ENCODE measurements at places on chromosomes 5 and 9. TPM values are rescaled to one million over a fixed set of nuclear protein-coding genes. Genes with fewer than 3 reads are reported as not detected.

The PKD2L2 gene
- 0.81 TPM for total RNA-seq

The SLC4A9 gene
- not detected for total RNA-seq

DNA sequence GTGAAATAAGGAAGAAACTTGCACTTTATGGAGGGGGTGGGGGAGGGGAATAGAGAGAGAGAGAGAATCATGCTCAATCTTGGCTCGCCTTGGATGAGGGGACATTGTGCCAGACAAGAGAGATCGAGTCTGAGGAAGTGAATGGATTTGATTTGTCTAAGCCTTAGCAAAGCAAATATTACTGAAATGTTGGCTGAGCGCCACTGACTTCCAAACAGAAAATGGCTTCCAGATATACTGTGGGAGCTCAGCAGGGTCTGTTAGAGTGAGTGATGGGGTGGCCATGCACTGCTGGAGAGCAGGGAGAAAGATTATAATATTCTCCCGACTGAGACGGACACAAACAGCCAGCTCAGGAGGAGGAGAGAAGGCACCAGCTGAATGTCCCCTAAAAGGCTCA, 34.5 kb downstream of the BRINP1 start:
- DNase-seq, result no peak

DNA sequence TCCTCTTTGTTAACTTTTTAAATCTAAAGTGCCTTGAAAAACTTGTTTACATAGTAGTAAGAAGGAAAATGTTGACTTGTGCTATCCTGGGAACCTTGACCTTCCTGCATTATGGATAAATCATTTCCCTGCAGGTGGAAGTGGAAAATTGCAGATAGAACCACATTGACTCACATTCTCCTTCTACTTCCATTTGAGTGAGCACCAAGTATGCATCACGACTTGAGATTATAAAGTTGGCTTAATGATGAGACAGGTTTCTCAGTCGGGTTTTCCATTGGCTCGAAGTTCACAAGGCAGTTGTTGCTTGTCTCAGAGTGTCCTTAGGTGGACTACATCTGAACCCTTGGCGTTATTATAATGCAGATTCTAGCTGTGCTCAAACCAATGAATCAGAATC, 39.9 kb downstream of the DOCK8 start:
- no peak for DNase-seq

DNA sequence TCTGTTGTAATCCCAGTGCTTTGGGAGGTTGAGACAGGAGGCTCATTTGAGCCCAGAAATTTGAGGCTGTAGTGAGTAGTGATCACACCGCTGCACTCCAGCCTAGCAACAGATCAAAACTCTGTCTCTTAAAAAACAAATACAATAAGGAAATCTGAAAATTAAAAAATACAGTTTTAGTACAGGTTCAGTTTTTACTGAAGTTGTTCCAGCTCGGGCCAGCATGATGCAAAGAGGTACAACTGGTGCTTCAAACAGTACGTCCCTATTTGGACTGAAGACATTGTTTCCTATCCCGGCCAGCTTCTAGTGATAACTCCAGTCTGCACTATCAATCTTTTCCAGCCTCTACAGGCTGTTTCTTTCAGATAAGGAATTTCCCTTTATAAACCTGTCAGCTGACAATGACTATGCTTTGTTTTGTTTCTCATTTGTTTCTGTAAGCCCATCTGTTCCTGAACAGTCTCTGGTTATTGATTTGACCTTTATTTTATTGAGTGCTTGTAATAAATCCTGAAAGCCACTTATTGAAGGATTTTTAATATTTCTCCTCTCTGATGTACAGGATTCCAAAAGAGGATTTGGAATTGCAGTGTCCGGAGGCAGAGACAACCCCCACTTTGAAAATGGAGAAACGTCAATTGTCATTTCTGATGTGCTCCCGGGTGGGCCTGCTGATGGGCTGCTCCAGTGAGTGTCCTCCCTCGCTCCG, 41.9 kb downstream of the TJP2 start:
- DNase-seq, result no peak

DNA sequence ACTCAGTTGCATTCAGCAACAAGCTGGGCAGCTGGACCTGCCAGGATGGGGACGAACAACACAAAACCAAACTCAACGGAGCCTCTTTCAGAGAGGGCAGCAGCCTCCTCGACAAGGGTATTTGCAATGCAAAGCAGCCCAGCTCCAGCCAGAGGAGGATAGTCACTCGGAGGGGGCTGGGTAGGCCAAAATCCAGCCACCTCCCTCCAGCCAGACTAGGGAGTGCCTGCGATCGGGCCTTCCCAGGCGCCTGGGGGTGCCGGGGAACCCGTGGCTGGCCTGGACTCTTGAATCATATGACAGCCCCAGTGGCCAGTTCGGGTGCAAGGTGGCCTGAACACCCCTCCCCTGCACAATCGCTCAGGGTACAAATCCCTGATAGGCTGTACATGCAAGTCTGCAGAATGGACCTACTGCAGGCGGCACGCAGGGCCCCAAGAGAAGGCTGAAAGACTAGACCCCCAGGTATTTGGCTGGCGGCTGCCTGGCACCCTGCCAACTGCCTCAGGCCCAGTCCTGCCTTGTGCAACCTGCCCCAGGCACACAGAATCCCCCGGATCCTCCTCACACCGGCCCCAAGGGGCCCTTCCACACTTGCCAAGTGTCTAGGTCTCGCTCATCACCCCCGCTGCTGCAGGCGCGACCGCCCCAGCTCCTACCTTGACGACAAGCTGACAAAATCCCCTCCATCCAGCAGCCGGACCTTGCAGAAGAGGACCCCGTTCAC, 1.3 kb downstream of the EEIG1 start:
- DNase-seq, result no peak

DNA sequence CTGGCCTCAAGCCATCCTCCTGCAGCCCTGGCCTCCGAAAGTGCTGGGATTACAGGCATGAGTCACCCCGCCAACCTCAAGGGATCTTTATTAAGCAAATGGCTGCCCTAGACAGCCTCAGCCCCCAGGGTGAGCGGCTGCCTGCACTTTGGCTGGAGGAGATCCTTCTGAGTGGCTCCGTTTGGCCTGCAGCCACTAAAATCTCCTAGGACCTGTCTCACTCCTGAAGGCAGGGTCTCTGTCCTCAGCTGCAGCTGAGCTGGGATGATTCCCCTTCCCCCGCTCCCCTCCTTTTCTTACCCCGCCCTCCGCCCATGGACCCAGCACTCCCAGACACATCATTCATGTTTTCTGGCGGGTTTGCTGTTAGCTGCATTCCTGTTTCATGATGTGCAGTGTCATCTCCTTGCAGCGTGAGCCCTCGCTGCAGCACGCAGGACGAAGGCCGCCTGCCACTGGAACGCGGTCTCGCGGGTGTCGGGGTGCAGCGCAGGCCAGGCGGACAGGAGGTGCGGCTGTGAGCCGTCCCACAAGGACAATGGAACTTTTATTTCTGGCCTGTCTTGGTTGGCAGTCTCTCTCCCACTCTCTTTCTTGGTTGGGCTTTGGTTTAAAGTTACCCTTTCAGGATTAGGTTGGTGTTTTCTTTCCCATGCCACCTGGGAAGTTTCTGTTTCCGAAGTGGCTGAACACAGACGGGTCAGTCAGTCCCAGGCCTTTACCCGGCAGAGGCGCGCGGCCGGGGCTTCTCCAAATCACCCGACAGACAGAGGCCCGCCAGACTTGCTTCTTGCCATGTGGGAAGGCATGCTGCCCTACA, 137.1 kb downstream of the FOXD1 start:
- DNase-seq, result no peak

DNA sequence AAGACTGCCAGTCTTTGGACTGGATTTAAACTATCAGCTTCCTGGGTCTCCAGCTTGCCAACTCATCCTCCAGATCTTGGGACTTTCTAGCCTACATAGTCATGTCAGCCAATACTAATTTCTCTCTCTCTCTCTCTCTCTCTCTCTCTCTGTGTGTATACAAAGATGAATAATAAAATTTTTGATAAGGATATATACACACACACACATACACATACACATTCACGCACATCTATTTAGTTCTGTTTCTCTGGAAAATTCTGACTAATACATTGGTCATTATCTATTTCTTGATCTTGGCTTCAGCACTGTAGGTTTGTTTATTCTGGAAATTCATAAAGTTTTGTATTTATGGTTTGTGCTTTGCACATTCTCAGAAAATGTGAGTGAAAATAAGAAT, 1606.2 kb upstream of the NUDT12 start:
- no peak for DNase-seq

- DNase-seq, result no peak
These were observed 101.7 kb downstream of the PSD2 start for GRCh38 chr5:139897342-139897741.

DNA sequence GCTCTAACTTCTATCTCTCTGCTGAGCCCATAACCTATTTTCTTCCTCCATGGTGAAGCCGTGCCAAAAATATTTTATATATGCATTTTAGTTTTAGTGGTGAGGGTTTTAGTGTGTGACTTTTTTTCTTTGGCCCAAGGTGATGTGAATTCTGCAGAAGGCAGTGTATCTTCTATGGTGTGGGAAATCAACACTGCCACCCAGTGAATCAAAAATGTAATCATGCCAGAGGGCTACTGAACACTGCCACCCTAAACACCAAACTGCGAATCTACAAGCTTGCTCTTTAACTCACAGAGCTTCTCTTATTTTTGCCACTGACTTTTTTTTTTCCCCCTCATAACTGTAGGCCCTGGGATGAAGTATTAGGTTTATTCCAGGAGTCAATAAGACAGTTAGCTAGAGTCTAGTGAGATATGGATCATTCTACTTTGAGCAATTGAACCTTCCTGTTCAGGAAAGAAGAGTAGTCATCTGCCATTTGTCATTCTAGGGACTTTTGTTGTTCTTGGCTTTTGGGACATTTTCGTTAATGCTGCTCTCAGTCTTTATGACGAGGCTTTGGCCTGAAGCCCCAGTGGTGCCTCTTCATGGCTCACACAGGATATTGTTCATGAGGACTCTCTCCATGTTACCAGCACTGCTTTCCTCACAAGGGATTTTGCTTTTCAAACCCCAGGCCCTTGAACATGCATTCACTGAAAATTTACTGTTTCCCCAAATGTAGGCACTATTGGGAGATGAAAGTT, 53.1 kb downstream of the C7 start:
- no peak for DNase-seq

DNA sequence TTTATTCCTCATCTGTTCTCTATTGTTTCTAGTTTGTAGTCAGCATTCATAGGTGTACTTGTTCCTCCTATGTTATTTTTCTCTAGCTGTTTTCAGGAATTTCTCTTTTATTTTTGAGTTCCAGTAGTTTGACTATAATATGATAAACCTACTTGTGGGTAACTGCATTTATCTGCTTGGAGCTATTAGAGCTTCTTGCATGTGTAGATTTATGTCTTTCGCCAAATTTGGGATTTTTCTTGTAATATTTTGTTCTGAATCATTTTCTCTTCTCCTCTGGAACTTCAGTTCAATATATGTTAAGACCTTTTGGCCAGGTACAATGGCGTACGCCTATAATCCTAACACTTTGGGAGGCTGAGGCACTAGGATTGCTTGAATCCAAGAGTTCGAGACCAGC, 37.4 kb downstream of the JMY start:
- DNase-seq, result no peak

All from Right ventricle myocardium inferior (tissue), 1 donor.